Stimulated activated CD8-positive, alpha-beta memory T cell treated with anti-CD3 and anti-CD28 coated beads, Interleukin-15, amount 100 ng/mL, for 24 hours (primary cell): ENCODE measurements at places on chromosomes 2 and 18.

DNA sequence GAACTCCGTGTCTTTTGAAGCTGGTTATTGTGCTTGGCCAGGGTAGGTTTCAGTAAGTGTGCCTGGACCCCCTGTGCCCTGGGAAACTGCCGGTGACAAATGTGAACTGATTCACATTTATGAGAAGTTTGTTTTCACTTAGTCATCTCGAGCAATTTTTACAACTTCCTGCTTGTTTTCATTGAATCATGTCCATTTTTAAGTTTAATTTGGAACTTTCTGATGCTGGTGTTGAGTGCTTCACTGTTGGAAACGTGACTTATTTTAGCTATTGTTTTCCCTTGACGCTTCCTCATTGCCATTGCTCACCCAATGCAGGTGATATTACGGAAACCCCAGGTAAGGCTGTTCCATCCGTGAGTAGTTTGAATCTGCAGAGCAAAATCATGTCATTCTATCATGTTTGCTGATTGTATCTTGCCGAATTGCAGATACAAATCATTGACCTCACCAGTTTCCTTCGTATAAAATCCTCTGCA, 97.2 kb downstream of the RTN4 start:
- no peak for DNase-seq

- DNase-seq, result no peak
Measured at GRCh38 chr18:34795070-34795732, 85.1 kb downstream of the DTNA start.

DNA sequence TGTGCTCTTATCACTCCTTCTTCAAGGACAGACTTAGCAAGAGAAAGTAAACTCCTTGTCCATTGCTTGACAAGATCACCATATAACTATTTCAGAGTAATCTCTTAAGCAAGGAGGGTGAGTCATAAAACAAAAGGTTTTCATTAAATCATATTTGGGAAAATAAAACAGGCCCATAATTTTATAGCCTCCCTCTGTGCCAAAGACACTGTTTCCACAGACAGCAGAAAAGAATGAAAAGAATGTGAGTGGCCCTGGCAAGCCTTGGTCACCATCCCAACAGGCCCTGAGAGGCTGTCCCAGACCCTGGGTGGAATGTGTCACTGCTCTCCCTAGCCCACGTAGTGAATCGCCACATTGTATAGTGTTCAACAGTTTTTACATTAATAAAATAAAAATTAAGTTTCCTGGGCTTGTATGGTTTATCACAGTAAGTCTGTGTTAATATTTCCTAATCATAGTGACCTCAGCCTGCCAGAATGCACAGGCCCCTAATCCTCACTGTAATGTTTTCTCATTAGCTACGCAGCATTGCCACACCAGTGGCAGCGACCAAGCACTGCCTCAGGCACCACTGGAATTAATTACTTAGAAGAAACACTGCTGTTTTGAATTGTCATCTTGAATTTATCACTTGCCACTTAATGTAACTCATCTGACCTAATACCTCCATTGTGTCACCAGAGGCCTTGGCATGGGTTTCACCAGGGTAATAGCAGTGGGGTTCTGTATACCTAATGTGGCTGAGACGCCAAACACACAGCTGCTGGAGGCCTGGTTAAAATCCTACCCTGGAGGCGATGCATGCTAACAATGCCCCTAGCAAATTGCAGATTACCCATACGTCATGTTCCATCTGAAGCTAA, 401.9 kb downstream of the LNPK start:
- DNase-seq, result no peak

- no peak for DNase-seq
Measured at GRCh38 chr2:205688417-205689200, 6.3 kb downstream of the NRP2 start.

- no peak for DNase-seq
Measured at GRCh38 chr2:233976087-233976486, 58.9 kb downstream of the TRPM8 start.

DNA sequence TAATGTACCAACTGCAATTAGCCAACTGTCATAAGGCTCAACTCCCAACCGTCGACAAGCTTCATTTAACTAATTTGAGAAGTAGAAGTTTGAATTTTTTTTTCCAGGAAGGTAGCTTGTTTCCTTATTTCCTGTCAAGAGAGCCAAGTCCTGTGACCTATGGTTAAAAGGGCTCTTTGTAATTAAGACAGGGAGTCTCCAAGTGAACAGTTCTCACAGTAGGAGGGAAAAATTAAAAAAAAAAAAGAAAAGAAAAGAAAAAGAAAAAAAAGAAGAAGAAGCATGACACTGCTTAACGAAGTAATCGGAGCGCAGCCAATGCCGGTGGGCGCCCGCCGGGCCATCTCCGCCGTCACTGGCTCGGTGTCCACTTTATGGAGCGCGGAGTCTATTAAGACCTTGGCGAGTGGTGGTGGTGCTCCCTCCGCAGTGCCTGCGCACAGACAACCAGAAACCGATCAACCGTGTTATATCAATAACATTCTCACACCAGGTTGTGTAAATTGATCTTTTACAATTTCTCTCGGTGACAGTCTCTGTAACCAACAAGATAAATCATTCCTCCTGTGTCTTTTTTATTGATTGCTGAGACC, 197.2 kb upstream of the POU3F3 start:
- DNase-seq, result no peak

DNA sequence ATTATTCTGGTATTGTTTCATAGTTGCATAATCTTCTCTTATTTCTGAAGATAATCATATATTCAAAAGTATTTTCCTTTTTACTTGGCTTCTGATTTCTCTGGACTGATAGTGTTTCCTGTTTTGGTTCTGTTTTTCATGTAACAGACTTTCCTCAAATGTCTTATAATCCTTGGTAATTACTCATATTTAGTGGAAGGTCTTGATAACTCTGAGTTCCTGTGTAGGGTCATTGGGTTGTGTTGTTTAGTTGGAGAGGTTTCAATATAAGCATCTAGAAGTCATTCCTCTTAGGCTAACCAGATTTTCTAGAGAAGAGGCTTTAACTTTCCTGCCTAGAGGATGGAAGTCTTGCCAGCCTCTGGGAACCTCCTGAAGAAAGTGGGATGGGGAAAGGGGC, 23.8 kb downstream of the MFSD6 start:
- no peak for DNase-seq

- no peak for DNase-seq
Measured at GRCh38 chr2:125172181-125172580, 1147.1 kb downstream of the CNTNAP5 start.

DNA sequence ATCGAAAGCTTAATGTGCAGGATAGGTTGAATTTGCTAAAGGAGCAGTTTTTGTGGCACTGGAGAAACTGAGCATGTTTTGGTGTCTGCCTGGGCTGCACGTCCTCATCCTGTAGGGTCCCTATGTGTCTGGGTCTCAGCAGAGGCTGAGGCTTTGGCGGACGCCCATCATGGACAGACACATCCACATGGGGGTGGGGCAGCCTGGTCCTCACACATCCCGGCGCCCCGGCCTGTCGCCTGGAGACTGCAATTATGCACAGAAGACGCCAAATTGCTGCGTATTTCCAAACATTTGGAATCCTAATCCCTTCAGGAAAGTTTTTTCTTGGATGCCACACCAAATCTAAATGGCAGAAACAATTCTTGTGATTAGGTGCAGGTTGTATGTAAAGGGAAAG, 128.2 kb upstream of the TWIST2 start:
- no peak for DNase-seq

DNA sequence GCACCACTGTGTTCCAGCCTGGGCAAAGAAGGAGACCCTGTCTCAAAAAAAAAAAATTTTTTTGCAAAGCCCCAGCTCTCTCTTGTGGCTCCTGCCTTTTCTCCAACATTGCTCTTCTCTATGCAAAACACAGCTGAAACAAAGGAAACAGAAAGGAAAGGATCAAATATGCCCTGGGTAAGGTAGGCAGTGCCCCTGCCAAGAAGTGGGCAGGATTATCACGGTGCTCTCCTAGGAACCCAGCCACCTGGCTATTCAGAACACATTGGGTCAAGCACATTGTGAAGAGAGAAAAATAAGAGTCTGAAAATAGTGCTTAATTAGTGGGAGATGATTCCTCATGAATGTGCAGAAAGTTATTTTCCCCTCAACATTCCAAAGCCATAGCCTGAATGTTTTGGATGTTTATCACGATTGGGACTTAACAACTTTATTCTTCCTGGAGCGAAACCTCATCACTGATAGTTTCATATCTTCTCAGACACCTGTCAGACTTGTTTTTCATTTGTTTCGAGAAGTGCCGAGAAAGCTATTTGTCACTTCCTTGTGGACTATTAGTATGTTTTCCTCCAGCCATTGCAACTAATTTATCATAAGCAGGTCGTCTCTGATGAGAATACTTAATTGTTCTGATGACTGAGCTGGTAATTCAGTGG, 42.7 kb upstream of the RPL31 start:
- DNase-seq, result no peak

DNA sequence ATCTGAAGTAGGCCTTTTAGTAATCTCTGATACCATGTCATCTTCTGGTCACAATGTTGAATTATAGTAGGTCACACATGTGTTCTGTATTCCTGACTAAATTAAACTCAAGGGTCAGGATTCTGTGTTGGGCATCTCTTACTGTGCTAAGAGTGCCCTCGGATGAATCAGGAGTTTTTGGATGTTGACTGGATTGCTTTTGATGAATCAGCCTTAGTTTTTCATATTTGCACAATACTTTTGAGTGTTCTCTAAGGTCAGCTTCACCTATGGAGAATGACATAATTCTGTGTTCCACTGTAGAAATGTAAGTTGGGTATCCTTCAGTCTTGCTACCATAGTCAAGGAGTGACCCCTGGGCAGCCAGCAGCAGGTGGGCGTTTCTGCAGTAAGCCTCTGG, 190.1 kb downstream of the PTPRM start:
- DNase-seq, result no peak

GRCh38 chr2:26176279-26176615, 3.4 kb downstream of the GAREM2 start:
- DNase-seq, result no peak

GRCh38 chr18:26503382-26503781, 45.0 kb downstream of the KCTD1 start:
- no peak for DNase-seq

- no peak for DNase-seq
Measured at GRCh38 chr2:143968860-143969259, 551.1 kb downstream of the ZEB2 start.

DNA sequence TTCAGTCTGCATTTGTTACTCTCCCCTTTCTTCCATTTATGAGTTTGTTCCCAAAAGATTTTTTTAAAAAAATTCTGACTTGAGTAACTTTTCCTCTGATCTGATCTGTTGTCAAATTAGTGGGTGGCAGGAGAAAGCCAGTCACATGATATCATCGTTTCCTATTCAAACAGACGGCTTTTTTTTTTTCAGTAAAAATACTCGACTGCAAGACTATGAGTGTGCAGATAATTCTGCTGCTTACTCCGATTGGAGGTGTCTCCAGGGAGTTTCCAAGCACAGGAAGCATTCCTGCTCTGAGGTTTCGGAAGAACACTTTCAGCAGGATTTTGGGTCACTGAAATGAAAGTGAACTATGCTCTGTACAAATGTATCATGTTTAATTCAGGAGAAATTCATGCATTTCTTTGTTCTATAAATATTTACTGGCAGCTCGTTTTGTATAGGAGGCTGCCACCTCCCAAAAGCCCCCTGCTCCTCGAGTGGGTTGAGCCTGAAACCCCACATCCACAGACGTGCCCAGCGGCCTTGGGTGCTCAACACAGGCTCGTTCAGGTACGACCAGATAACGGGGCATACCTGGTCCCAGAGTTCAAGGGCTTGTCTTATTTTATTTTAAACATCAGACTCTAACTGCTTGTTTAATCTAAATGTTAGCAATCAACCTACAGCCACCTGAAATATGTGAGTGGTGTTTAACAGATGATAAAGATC, 126.9 kb upstream of the ZNF516 start:
- no peak for DNase-seq

GRCh38 chr18:48824231-48824970, 126.4 kb downstream of the SMAD7 start:
- DNase-seq, result no peak

DNA sequence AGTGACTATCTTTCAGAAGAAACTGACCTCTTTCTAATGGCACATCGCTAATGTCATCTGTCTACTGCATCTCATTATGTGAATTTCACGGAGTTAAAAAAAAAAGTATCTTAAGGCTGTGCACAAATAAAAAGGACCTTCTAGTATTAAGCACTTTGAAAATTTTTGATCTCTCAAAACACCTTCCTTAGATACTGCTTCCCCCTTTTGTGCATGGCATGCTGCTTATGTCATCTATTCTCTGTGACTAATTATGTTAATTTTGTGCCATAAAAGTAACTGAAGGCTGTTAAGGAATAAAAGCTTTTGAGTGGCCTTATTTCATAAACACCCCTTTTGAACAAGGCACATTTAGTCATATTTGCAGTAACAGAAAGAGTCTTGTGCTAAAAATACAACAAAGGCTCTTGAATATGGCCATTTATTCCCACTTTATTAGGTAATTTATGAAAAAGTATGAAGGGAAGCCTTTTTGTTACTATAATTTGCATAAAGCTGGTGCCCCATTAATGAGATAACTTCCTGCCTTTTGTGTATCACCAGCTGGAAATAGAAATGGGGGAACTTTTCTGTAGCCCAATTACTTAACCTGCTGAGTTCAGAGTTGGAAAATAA, 1412.0 kb upstream of the ZEB2 start:
- no peak for DNase-seq

DNA sequence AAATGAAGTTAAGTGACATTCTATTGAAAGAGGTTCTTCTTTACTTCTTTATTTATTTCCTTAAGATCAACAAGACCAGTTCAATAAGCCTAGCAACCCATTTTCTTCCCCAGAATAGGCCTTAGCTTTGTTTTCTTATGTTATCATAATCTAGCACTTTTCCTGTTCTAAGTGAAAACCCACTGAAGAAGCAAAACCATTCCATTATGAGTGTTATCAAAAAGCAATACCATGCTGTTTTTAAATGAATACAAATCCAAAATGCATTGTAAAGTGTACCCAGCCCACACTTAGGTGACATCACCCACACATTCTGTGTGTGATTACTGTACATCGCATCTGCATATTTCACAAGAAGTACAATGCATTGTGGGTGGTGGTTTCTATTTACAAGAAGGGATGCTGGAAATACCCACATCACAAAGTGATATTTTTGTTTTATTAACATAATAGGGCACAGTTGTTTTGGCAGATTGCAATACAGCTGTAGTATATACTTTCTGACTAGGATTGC, 679.5 kb downstream of the KCNJ3 start:
- DNase-seq, result no peak

- DNase-seq, result no peak
Measured at GRCh38 chr2:55415300-55415699, 4.4 kb downstream of the CCDC88A start.
